ENCODE measurements at places on chromosomes 3 and 15.

GRCh38 chr15:29123171-29123570 is 146.5 kb downstream of the NSMCE3 start:
- DNase-seq: no peak

DNA sequence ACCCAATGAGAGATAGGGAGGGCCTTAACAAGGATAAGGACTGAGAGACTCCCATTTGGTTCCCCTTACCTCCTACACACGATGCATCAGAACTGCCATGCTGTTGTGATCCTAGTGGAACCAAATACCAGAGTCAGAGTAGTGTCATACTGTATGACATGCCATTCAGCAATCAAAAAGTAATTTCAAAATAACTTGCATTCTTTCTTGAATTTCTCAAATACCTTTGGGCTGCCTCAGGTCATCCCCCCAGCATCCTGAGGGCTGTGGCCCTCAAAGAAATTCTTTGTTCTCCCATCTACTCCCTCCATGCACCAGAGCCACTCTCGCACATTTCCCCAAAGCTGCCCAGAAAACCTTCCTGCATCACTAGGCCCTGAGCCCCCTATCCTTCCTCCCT is 68.9 kb upstream of the PPP2R3A start:
- no peak for DNase-seq

- no peak for DNase-seq
Measured at GRCh38 chr3:134002306-134002705, 27.4 kb downstream of the SLCO2A1 start.

GRCh38 chr3:144942093-144942837 is 970.6 kb downstream of the DIPK2A start:
- DNase-seq: no peak

DNA sequence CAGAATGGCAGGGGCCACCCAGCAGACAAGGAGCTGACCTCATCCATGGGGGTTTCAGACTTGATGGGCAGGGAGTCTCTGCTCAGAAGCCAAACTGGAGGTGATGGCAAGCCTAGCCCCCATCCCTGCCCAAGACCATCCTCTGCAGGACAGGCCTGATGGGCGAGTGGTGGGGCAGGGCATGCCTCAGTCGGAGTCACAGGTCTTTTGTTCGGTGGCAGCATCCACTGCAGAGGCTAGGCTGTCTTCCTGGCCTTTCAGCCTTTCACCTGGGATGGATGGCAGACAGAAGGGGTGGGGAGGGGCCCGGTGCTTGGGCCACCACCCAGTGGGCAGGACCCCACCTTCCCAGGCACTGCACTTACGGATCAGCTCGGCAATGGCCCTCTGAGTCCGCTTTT is 44.4 kb downstream of the PTH1R start:
- DNase-seq: no peak

DNA sequence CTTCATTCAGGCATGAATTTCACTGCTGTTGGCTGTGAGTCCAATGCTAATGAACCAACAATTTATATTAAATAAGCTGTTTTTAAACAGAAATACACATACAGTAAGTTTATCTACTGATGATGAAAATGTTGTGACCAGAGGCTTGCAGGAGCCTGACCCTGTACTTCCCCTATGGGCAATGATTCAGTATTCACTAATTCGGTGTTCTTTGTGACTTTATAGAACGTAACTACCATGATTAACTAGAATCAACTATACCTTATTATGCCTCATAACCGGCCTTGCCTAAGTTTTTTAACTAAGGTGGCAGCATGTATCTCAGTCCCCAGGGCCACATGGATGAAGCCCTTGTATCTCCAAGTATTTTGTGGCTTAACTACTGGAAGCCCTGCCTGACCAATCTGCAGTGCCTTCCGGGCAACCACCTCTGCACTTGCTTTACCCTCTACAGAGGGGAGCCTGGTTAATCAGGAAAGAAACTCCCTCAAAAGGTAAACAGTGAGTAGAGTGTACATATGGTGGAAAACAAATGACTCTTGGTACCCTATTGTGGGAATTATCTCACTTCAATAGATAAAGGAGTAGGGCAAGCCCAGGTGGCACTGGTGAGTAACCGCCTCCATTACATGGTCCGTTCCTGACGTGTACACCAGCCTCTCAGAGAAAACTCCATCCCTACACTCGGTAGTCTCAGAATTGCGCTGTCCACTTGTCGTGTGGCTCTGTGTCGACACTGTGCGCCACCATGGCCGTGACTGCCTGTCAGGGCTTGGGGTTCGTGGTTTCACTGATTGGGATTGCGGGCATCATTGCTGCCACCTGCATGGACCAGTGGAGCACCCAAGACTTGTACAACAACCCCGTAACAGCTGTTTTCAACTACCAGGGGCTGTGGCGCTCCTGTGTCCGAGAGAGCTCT is 11.6 kb upstream of the CLDN18 start:
- no peak for DNase-seq

DNA sequence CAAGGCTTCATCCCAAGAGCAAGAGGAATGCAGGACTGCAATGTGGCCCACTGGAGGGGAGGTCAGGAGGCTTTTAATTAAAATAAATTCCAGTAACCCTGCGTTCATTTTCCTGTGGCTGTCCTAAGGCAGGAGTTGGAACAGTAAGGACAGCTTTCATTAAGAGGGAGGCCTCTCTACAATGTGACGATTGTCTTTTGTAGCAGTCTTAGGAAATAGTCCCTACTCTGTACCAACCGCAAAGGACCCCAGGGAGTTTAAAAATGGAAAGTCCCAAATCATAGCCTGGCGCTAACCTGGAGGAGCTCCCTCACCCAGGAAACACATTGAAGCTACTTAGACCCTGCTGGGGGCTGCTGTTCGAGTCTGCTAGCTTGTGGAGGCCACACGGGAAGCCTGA is 62.8 kb downstream of the SYNM start:
- DNase-seq: peak; percentile 16

GRCh38 chr3:138203938-138204337 is 16.8 kb downstream of the ARMC8 start:
- no peak for DNase-seq

GRCh38 chr15:66763186-66764071 is 61.4 kb downstream of the SMAD6 start:
- no peak for DNase-seq

DNA sequence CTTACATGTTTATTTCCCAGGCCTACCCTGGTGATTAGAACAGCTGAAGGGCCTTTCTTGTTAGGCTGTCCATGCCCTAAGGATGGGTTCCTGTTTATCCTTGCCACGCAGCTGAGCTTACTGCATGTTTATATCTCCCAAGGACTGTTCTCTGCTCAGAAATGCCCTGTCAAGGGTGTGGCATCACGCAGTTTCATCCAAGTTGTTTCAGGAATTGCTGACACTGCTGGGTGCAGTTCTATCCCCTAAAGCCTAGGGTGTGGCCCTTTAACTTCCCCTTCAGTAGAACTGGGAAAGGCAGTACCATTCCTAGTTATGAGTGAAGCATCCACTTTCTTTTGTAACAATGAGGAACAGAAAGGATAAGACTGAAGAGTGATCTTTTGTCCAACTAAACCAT is 5.0 kb downstream of the ELL3 start:
- DNase-seq: no peak

DNA sequence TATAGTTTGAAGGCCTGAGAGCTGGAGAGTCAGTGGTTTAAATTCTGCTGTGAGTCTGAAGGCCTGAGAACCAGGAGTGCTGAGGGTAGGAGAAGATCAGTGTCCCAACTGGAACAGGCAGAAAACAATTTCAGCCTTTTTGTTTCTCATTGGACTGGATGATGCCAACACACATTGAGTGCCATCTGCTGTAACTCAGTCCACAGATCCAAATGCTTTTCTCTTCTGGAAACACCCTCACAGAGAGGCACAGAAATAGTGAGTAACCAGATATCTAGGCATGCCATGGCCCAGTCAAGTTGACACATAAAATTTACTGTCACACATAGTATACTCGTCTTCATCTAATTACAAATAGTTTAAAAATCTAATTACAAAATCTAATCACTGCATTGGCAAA is 100.8 kb downstream of the NEO1 start:
- DNase-seq: no peak

- no peak for DNase-seq
Measured at GRCh38 chr3:38131621-38132369, 5.1 kb downstream of the ACAA1 start.

- DNase-seq: no peak
Measured at GRCh38 chr15:39247574-39247973, 333.3 kb upstream of the THBS1 start.

DNA sequence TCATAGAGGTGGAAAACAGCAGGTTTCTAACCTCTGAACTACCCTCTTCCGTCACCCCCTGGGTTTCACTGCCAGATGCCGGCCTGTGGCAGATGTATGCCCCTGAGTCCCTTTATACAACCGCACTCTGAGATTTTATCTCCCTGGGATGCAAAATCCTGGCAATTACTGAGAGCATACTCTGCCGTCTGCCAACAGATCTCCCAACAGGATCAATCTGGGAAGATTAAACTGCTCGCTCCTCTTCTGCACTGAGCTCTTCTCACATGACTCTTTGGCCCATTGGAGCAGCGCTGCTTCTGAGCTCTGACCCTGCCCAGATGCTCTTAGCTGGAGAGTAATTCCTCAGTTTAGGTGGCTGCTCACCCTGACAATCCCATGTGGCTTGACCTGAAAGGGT is 133.2 kb downstream of the LIPC start:
- DNase-seq: no peak

DNA sequence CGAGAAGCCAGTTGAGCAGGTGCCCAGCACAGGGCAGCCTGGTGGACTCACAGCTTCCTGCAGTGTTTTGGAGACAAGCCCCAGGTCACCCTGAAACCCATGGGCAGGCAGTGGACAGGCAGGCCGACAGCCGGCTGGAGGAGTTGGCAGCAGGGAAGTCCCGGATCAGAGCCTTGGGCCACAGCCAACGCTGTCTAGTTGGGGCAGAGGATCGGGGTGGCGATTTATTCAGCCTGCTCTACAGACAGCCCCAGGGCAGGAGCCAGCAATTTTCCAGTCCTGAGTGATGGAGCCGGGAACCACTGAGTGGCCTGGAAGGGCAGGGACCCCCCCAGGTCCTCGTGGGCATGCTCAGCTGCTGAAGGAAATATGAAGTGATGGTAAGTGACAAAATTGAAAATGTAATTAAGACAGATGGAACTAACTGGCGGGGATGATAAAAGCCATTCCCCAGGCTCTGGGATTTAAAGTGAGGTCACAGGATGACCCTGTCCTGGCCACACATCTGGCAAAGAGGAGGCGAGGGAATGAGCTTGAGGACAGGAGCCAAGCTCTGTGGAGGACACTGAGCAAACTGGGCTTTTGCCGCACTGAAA is 34.4 kb upstream of the TBC1D21 start:
- DNase-seq: no peak
